A375 (cell line): ENCODE measurements at places on chromosomes 7 and 10. TPM values are rescaled to one million over a fixed set of nuclear protein-coding genes. Genes with fewer than 3 reads are reported as not detected.

Gene TLX1
- total RNA-seq: not detected in 2 replicates

Gene FAM237B
- total RNA-seq: not detected in 2 replicates

Gene MMP21
- 0.19 TPM in 1 of 2 replicates, not detected in the other for total RNA-seq

Gene OPALIN
- total RNA-seq: not detected in 2 replicates

Gene PNLIPRP2
- total RNA-seq: not detected in 2 replicates

Gene CTTNBP2
- total RNA-seq: 0.19 and 2.4 TPM in 2 replicates

Gene TAS2R38
- total RNA-seq: not detected in 2 replicates

Gene ZPBP
- total RNA-seq: not detected in 2 replicates

Gene KLHDC10
- total RNA-seq: 11.2 and 16.3 TPM in 2 replicates

Gene GPR26
- not detected in 2 replicates for total RNA-seq

Gene FLNC
- 0.03 TPM in 1 of 2 replicates, not detected in the other for total RNA-seq

Gene CACUL1
- total RNA-seq: 29.4 and 30.3 TPM in 2 replicates

Gene MYO1G
- 0.08 and 0.13 TPM in 2 replicates for total RNA-seq

Gene PLPP4
- 3.2 and 7.1 TPM in 2 replicates for total RNA-seq

Gene SYT15B
- 0.04 and 0.24 TPM in 2 replicates for total RNA-seq

Gene TRIL
- 0.37 and 0.49 TPM in 2 replicates for total RNA-seq

Gene SP8
- total RNA-seq: 0.40 and 1.1 TPM in 2 replicates

Gene PDE6C
- total RNA-seq: not detected in 2 replicates

Gene GRID2IP
- 0.04 TPM in 1 of 2 replicates, not detected in the other for total RNA-seq

Gene GPR158
- 5.5 and 6.1 TPM in 2 replicates for total RNA-seq

Gene RRP12
- 130 and 131 TPM in 2 replicates for total RNA-seq

Gene NEUROD6
- total RNA-seq: not detected in 2 replicates

Gene ADRB1
- total RNA-seq: 0.32 and 1.1 TPM in 2 replicates

Gene DNTT
- not detected in 2 replicates for total RNA-seq

Gene KCND2
- total RNA-seq: 0.30 TPM in 1 of 2 replicates, not detected in the other

Gene GCK
- not detected in 2 replicates for total RNA-seq

Gene TMEM140
- total RNA-seq: 1.8 and 2.9 TPM in 2 replicates
